Lower leg skin (tissue), 4 donors: ENCODE measurements at places on chromosomes 4 and X.

- DNase-seq, result no peak
Observed at GRCh38 chr4:73606465-73606974, 13.7 kb downstream of the RASSF6 start.

DNA sequence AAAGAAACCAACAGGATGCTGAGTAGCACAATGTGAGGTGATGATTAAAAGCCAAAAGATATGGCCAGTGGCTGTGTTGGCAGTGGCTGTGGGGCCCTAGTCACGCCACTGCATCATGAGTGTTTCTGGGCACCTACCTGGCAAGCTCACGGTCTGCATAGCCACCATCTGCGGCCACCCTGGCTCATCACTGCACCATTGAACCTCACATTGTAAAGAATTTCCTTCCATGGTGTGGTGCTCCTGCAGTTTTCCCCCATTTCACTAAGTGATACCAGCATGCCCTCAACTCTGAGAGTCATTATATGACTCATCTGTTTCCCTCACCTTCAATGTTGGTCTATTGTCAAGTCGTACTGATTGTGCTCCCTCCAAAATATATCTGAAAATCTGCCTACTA lies 45.5 kb upstream of the CLNK start:
- no peak for DNase-seq

DNA sequence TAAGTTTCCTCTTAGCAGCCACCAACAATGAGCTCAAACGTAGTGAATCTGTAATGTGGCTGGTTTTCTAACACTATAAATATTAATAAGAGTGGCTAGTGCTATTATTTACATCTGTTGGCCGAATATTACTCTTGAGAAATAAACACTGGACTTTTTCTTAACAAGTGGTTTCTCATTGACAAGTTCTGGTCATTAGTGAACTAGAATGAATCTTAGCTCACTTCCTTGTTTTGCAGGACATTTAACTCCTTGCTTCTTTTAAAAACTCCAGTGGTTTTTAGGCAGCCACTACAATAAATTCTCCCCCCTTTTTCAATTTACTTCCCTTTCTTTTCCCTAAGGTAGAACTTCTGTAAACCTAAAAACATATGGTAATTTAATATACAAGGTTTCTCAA lies 177.2 kb downstream of the ARAP2 start:
- no peak for DNase-seq

- no peak for DNase-seq
Observed at GRCh38 chrX:141642979-141643378, 53.5 kb downstream of the SPANXA2 start.

- DNase-seq, result no peak
Observed at GRCh38 chr4:75018811-75019479, 86.0 kb downstream of the PARM1 start.

GRCh38 chr4:1330761-1331590 lies 16.0 kb upstream of the UVSSA start:
- DNase-seq, result no peak

- DNase-seq, result no peak
Observed at GRCh38 chr4:162909952-162910351, 256.7 kb downstream of the NAF1 start.

DNA sequence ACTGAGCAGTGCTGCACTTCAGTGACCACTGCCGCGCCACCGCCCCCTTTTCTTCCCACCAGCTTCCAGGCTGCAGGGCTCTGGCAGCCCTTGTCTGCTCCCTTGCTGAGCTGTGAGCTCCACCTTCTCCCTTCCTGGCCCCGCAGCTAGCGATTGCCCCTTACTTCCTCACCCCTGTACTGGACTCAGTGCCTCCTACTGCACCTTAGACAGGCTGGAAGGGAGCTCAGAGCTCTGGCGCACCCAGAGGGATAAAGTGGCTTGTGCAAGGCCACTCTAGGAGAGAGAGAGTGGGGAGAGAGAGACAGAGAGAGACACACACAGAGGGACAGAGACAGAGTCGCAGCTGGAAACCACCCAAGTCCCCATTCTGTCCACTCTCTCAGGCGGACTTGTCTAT lies 6.0 kb downstream of the RASL11B start:
- no peak for DNase-seq

DNA sequence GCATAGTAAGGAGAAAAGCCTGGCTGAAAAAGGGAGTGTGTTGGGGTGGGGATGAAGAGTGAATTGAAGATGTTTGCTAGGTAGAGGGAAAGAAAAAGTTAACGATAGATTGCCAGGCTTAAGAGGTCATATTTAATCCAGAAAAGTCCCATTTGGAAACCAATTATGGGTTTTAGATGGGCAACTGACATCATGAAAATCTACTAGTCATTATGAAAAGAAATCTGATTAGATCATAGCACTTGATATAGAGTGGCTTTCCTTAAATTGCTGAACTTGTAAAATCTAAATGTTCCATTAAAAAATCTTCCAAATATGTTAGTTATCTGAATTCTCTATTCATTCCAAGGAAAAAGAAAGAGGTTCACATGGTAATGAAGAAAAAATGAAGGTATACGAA lies 37.5 kb upstream of the IL21 start:
- no peak for DNase-seq

DNA sequence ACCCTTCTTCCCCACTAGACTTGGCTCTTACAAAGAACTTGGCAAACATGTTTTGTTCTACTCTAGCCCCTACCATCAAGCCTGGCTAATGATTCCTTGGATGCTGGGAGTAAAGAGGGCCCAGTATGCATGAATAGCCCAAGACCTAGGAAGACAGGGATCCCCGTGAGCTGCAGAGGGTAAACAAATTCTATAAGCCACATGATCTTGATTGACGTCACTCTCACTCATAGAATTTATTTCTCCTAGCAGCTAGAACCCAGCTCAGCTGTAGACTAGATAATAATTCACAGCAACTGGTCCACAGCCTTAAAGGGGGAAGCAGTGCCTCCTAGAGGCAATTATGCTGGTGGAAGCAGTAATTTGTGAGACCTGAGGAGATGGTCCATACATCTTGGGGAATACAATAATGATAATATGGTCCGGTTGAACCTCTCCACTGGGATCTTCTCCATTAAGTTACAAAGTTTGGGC lies 16.1 kb upstream of the USO1 start:
- DNase-seq, result no peak

- DNase-seq, result peak; percentile 76
Observed at GRCh38 chr4:173517781-173518424, 12.1 kb downstream of the HAND2 start.

GRCh38 chr4:185520119-185520518 lies 15.2 kb downstream of the PDLIM3 start:
- no peak for DNase-seq

DNA sequence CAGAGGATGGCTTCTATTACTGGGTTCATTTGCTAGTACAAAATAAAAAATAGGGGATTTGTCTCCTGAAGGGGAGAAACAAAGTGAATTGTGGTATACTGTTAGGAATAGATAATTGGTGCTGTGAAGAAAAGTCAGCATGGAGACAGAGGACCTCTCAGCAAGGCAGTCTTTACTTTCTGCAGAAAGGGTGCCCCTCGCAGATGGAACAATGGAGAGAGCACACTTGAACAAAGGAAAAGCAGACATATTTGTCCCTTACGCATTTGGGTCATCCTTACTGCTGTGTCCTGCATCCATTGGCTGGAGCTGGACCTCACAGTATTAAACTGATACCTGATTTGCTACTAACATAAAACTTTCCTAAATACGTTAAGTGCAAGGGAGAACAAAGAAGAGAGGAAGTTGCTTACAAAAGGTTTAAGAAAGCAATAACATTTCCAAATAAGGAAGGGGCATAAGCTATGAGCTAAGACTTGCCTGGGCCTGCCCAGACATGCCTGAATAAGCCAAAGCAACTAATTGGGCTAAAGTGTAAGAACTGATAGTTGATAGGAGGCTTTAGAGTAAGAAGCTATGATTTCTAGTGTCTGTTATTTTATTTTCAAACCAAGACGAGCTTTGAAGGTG lies 83.8 kb downstream of the CCKAR start:
- DNase-seq, result no peak

GRCh38 chr4:77582711-77583110 lies 22.9 kb upstream of the CXCL13 start:
- DNase-seq, result no peak

- no peak for DNase-seq
Observed at GRCh38 chr4:145440292-145441007, 41.2 kb upstream of the SMAD1 start.

DNA sequence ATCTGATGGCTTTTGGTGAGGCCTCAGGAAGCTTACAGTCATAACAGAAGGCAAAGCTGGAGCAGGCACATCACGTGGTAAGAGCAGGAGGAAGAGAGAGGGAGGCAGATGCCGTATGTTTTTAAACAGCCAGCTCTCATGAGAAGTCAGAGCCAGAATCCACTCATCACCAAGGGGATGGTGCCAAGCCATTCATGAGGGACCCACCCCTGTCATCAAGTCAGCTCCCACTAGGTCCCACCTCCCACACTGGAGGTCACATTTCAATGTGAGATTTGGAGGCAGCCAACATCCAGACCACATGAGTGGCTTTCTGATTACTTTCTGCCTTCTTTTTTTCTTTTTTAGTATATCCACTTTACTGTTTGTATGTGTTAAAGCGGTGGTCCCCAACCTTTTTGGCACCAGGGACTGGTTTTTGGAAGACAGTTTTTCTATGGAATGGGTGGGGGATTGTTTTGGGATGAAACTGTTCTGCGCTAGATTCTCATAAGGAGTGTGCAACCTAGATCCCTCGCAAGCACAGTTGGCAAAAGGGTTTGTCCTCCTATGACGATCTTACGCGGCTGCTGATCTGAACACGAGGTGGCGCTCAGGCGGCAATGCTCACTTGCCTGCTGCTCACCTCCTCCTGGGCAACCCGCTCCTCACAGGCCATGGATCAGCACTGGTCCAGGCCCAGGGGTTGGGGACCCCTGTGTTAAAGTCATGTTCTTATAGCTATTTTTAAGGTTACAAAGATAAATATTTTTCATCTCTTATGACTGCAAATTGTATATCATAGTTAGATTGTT lies 61.7 kb downstream of the SLIT2 start:
- DNase-seq, result no peak

DNA sequence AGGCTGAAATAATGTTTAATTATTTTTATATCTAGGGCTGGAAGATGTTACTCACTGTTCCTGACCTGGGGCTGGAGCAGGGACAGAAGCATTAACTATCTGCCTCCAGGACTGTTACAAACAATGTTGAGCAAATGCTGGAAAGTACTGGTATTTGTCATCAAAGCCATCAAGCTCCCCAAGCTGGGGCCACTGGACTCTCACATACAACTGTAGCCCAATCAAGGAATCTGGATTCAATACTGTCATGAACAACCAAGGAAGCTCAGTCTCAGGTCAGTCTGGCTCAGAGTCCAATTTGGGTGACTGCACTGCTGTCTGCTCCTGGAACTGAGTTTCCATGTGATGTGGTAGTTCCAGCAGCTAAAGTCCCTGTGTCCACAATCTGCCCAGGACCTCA lies 50.4 kb downstream of the APOO start:
- DNase-seq, result no peak

GRCh38 chr4:156312261-156312847 lies 358.7 kb upstream of the CTSO start:
- no peak for DNase-seq

GRCh38 chr4:63458010-63458409 lies 951.2 kb downstream of the TECRL start:
- DNase-seq, result no peak

DNA sequence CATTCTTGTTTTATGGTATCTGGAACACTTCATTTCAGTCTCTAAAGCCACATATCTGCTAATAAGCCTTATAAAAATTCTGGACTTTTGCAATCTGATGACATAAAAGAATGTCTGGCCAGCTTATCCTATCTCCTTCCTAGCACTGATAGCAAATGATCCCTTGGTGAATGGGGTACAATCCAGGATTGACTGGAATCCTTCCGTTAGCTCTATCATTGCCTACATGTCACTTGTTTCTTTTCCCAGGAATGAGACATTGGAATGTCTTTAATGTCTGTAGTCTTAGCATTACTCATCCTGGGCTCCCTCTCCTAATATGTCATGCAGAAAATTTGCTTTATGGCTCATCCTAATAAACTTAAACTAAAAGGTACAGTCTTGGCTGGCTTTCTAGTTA lies 14.8 kb upstream of the PABPC4L start:
- DNase-seq, result no peak

DNA sequence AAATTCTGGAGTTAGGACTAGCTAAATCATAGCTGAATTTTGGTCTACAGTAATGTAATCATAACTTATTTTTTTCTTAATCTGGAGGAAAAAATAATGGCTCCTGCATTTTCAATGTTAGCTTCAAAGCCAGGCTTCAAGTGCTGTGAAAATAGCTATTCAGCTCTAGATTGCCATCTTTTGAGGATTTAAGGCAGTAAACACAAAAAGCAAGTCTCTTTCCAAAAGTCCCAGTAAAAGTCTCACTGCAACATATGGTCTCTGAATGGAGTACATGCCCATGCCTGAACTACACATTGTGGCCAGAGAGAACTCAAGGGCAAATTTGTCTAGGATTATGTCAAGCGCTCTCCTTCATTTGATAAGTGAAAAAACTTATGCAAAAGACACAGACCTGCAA lies 720.9 kb downstream of the FSTL5 start:
- DNase-seq, result no peak

DNA sequence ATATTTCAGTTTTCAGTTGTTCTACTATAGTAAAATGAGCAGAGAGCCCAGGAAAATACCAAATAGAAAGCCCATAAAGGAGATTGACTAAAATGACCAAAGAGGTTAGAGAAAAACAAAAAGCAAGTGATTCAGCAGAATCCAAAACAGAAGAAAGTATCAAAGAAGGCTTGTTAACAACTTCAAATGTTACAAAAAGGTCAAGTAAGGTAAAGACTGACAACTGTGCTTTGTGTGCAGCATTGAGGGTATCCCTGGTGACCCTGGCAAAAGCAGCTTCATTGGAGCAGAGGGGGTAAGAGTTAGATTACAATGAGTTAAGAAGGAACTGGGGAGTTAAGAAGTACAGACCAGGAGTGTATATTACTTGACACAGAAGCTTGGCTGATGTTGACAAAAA lies 317.9 kb downstream of the OPHN1 start:
- no peak for DNase-seq

DNA sequence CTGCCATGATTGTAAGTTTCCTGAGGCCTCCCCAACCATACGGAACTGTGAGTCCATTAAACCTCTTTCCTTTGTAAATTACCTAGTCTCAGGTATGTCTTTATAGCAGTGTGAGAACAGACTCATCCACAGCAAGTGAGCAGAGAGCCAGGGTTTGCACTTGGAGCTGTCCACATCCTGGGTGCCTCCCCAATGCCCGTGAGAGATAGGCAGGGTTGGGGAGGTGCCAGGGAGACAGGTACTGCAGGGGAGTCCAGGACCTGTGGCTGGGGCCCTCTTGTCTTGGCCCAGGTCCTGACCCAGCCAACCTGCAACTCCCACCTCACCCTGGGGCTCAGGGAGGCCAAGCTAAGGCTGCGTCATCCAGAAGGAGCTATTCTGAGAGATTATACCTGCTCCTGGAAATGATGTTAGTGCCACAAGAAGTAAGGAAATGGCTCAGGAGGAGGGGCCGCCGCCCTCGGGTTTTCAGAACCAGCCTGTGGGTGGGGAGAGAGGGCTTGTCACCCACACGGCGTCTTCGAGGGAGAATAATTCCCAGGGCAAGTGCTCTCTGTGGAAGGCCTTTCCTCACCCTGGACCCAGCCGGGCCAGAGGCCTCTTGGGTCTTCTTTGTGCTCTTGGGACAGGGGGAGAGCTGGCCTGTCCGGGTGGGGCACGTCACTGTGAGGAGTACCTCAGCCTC lies 66.5 kb downstream of the ADRA2C start:
- no peak for DNase-seq
